Astrocyte of the spinal cord (primary cell): ENCODE measurements at places on chromosomes 2 and 18.

DNA sequence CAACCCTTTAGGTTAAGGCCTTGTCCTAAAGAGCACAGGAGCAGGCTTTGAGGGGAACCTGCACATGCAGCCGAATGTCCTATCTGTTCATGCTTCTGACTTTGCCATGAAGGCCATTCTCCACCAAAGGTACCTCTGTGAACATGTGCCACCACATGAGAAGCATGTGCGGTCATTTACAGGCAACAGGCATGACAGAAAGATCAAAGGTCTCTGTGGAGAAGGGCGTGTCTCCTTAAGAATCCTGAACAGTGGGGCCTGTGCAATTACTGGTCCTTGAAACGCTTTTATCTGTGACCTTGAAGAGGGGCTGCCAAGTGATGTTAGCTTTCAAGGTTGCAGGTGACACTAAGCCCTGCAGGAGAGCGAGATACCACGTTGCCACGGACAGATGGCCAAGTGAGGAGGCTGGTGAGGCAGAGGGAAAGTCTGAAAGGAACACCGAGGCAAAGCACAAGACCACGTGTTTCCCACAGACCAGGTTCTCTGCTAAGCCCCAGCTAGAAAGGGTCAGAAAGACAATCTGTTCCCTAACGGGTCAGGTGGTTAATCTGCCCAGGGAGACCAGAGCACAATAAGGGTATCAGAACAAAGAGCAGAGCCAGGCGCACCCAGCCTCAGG, 19.5 kb upstream of the POMC start:
- DNase-seq = no peak

- no peak for DNase-seq
Measured at GRCh38 chr2:222656526-222657446, 894 bp upstream of the FARSB start.

DNA sequence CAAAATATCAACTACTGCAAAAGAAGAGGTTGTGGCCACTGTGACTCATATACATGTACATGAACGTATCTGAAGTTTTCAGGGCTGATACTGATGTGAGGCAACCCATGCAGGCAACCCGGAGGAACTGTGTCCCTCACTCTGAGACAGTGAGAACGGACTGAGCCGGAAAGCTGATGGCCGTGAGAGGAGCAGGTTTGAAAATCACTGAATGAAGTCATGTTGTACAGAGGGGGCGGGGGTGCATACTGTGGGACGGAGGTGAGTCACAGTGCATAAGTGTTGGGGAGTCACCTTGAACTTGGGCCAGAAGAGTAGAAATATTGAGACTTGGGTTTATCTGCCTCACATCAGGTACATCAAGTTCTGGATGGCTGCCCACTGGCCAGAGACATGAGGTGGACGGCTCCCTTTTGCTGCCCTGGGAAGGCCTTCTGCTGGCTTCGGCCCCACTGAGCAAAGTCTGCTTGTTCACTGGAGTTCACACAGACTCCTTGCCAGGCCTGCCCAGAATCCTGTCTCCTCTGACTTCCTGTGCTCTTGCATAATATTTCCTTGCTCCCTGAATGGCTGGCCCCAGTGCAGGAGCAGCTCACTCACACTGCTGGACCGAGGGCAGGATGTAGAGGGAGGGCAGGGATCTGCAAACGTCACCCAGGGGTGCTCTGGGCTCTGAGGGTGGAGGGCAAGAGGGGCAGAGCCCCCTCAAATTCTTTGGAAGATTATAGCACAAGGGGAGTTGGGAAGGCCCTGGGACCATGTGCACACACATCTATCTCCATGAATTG, 18.1 kb downstream of the EPAS1 start:
- DNase-seq = peak; percentile 94

GRCh38 chr2:238103465-238104225, 3.5 kb downstream of the ESPNL start:
- DNase-seq = no peak

- peak; percentile 24 for DNase-seq
Measured at GRCh38 chr2:203636588-203637470, 69.6 kb upstream of the CD28 start.

- DNase-seq = no peak
Measured at GRCh38 chr2:11357428-11357972, 13.1 kb upstream of the ROCK2 start.
